ENCODE measurements at places on chromosomes 16 and 17.

GRCh38 chr16:82062645-82063058 lies 27.6 kb downstream of the HSD17B2 start:
- DNase-seq = no peak

DNA sequence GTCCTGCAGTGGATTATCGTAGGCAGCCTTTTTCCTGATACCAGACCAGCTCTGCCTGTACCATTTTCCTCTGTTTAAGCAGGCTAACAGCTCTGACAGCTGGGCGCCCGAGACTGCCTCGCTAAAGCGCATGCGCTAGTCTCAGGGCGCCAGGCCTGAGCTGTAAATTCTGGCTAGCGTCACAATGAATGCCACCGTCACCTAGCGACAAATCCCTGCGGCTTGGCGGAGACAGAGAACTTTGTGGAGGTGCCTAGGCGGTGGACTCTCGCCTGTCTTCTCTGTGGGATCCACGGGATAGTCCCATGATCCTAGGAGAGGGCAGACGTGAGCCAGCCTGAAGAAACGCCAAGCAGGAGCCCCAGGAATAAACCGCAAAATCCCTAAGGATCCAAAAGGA lies 573.9 kb downstream of the KCNJ18 start:
- no peak for DNase-seq

- no peak for DNase-seq
These were observed 389.7 kb downstream of the SOX9 start for GRCh38 chr17:72510351-72511016.

GRCh38 chr17:8476741-8477140 lies 41.1 kb downstream of the NDEL1 start:
- DNase-seq = no peak

GRCh38 chr17:27896701-27897100 lies 3.5 kb upstream of the LYRM9 start:
- DNase-seq = no peak

DNA sequence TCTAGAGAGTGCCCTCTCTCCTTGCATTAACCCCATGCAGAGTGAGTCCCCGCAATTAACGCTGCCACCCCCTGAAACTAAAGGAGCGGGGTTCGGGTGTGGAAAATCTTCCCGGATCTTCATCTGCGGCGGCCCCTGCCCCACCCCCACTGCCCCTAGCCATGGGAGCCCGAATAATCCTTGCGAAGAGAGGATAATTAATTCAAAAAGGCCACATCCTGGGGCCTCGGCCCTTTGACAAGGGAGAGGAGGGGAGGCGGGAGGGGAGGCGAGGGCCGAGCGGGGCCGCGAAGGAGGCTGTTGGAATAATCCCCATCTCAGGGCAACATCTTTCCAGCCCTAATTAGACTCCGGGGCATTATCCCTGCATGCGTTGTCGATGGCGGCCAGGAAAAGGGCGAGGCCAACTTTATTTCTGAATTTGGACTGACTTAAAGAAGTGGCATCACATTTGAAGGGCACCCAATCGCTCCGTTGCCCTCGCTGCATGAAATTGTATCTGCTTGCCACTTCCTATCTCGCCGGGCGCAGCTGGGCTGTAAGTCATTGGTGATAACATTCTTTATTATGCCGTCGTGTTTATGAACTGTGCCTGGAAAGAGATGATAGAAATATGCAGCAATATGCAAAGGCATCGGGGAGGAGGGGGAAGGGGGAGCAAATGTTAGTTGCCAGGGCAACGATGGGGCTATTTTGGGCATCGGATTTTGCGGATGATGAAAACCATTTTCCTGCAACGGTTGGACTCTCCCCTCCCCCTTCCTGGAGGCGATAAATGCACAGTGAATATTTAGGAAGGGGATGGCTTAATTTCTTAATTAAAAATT lies 387.1 kb upstream of the TNRC6C start:
- DNase-seq = no peak

DNA sequence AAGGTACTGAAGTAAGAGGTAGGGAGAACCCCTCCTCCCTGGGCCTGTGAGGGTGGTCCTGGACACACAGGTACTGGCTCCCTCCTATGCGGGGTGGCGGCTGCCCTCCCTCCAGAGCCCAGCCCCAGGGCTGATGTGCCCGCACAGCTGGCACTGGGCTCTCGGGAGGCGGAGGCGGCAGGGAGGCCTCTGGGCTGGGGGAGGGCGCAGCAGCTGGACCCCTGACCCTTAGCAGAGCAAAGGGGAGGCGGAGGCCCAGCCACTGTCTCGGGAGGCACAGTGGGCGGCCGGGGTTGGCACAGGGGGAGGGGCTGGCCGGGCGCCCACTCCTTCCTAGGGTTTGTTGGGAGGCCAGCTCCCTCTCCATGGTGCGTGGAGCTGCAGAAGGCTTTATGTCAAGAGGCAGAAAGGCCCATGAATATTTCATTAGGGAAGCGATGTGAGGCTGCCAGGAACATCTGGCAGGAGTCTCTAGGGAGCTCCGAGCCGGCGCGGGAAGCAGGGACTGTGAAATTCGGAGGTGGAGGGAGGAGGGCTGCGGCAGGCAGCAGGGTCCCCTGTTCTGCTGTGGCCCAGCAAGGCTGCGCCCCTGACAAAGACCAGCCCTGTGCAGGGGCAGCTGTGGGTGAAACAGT lies 44.1 kb upstream of the ACSF3 start:
- DNase-seq = no peak

GRCh38 chr16:49978569-49979326 lies 46.3 kb upstream of the CNEP1R1 start:
- DNase-seq = no peak

- DNase-seq = no peak
These were observed 14.8 kb upstream of the LIMD2 start for GRCh38 chr17:63714550-63715277.

GRCh38 chr17:13797863-13798262 lies 196.1 kb upstream of the HS3ST3A1 start:
- DNase-seq = no peak

DNA sequence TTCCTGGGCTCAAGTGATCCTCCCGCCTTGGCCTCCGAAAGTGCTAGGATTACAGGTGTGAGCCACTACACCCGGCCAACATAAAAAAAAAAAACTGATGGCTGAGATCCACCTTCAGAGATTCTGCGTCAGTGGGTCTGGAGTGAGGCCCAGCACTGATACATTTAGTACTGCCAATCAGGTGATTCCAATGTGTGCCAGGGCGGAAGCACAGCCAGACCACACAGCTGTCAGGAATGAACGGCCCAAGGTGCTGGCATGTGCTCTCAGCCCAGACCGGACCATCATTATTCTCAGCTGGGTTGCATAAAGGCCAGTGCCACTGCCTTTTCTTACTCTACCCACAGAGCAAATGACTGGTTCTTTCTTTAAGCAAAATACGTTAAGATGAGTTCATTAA lies 1.2 kb upstream of the BCO1 start:
- no peak for DNase-seq

- no peak for DNase-seq
These were observed 12.8 kb downstream of the ITGAE start for GRCh38 chr17:3788200-3788599.

- no peak for DNase-seq
These were observed 26.5 kb upstream of the ARL6IP1 start for GRCh38 chr16:18827890-18828289.

DNA sequence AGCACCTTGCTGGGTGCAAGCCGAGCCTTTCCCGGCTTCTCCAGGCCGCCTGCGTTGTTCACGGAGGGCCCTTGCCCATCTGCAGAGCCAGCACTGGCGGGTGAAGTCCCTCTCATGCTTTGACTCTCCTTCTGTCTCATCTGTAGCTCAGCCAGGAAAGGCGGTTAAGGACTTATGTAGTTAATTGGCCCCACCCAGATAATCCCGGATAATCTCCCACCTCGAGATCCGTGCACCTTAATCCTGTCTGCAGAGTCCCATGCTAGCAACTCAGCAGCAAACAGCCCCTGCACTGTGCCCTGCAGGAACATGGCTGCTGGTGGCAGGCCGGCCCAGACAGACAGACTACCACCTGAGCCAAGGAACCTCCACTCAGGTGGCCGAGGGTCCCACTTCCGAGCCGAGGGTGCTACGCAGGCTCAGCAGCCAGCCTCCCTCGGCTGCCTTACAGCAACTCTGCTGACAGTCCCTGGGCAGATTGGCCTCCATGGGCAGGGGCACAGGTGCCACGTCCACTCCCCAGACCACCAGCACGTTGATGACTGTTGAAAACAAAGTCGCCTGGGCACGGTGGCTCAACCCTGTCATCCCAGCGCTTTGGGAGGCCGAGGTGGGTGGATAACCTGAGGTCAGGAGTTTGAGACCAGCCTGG lies 16.9 kb downstream of the RAB40C start:
- no peak for DNase-seq

- DNase-seq = no peak
These were observed 10.0 kb downstream of the POLDIP2 start for GRCh38 chr17:28347261-28347891.

DNA sequence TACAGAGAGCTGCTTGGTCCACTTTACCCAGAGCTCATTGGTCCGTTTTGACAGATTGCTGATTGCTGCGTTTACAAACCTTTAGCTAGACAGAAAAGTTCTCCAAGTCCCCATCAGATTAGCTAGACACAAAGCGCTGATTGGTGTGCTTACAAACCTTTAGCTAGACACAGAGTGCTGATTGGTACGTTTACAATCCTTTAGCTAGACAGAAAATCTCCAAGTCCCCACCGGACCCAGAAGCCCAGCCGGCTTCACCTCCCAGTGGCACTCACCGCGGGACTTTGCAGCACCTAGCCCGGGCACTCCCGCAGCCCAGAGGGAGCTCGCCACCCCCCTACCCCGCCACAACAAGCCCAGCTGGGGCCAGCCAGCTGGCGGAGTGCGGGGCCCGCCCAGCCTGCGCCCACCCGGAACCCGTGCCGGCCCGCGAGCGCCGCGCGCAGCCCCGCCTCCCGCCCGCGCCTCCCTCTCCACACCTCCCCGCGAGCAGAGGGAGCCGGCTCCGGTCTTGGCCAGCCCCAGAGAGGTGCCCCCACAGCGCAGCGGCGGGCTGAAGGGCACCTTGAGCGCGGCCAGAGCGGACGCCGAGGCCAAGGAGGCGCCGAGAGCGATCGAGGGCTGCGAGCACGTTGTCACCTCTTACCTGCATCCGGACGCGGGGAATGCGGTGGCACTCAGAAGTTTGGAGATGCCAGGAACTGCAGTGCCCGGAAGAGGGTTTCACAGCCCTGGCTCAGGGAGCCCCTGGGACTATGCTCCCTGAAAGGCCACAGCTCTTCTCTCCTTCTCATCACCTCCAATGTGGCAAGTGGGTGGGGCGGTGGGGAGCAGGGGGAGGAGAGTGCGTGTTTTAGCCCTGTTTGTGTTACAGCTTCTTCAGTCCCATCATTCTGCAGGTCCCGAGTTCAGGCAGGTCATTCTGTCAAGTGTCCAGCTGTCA lies 1504.5 kb downstream of the CDH11 start:
- no peak for DNase-seq

DNA sequence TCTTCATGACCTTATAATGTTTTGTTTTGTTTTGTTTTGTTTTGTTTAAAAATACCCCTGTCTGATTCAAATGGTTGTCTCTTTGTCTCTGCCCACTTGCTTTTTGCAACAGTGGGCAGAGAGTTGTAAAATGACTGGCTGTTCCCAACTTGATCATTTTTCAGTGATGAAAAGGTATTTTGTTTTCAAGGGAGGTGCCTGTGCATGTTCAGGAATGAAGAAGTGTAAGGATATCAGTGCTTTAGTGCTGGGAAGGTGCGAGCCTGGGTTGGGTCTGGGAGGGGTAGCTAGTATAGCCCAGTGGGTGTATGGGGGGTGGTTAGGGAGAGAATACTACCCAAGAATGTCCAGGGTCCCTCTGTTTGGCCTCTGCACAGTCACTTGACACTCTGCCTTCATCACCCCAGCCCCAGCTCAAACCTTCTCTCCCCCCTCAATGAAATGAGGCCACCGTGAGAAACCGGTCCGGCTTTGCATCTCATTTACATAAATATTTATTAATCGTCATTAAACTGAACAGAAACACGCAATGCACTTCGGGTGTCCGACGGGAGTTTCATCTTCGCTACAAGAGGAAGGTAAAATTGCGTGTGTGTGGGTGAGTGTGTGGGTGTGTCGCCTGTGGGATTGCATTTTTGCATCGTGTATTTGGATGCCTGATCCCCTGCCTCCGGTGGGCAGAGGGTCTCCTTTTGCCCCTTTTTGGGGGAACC lies 4.3 kb downstream of the NEUROD2 start:
- no peak for DNase-seq

All from progenitor cell of endocrine pancreas (in vitro differentiated cells).